AG09309 (cell line): ENCODE measurements at places on chromosomes 5 and 9.

GRCh38 chr9:81182431-81182830, 506.9 kb downstream of the TLE1 start:
- DNase-seq, result no peak

- no peak for DNase-seq
Measured at GRCh38 chr5:38393636-38394035, 135.3 kb downstream of the EGFLAM start.

DNA sequence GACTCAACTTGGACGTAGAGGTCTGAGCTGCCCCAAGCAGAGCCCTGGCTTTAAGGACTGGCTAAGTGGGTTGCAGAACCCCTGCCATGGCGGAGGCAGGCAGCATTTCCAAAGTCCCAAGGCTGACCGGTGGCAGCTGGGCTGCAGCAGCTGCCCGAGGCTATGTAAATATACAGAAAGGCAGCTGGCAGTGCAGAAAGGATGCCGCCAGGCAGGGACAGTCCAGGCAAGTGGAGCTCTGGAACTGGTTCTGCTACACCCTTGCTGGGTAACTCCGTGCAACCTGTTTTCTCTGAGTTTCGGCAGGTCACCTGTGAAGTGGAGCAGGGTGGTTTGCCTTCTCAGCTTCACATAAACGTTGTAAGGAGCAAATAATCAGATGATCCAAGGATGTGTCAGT, 46.0 kb downstream of the SHB start:
- no peak for DNase-seq

- no peak for DNase-seq
Measured at GRCh38 chr5:58121391-58121790, 338.5 kb downstream of the PLK2 start.

GRCh38 chr5:138177941-138178515, 402 bp downstream of the BRD8 start:
- no peak for DNase-seq
